ENCODE measurements at places on chromosomes 7 and 10.

GRCh38 chr7:1848013-1848640 lies 178.1 kb downstream of the ELFN1 start:
- no peak overlapping the region for H3K27ac ChIP-seq
- H3K36me3 ChIP-seq: no peaks in the 10 kb centered on the region
- peak; percentile 49 for DNase-seq
- no peak overlapping the region for H3K4me3 ChIP-seq

- H3K4me1 ChIP-seq: no peaks in the 10 kb centered on the region
- no peaks in the 10 kb centered on the region for H3K27me3 ChIP-seq
- no peaks in the 10 kb centered on the region for H3K36me3 ChIP-seq
- no peak overlapping the region for H3K27ac ChIP-seq
- DNase-seq: no peak
Measured at GRCh38 chr7:26694141-26694540, 170.2 kb downstream of the SKAP2 start.

DNA sequence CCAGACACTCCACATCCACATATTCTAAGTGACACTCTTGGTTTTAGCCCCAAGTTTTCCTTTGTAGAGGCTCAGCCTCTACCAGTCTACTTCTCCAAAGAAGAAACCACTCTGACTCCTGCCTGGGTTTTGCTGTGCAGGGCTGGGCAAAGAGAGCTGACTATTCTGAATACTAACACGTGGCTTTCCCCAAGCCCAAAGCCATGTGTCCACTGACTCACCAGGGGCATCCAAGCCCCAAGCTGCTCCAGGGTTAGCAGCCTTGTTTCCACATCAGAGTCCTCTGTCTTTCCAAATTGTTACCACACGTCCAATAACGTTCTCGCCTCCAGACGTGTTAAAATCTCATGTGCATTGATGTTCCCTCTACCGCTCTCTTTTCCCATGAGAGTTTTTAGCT lies 8.7 kb downstream of the GALNTL5 start:
- H3K36me3 ChIP-seq: no peaks in the 10 kb centered on the region
- no peaks in the 10 kb centered on the region for H3K27me3 ChIP-seq
- DNase-seq: no peak
- no peaks in the 10 kb centered on the region for H3K4me1 ChIP-seq

- H3K4me3 ChIP-seq: no peak overlapping the region
- DNase-seq: no peak
- H3K36me3 ChIP-seq: no peaks in the 10 kb centered on the region
- no peak overlapping the region for H3K27ac ChIP-seq
Measured at GRCh38 chr7:28487487-28487886, 75.2 kb downstream of the CREB5 start.

GRCh38 chr10:29438271-29438670 lies 149.4 kb downstream of the LYZL1 start:
- H3K27ac ChIP-seq: no peak overlapping the region
- no peaks in the 10 kb centered on the region for H3K36me3 ChIP-seq
- no peak for DNase-seq
- H3K27me3 ChIP-seq: no peaks in the 10 kb centered on the region
- H3K4me3 ChIP-seq: no peak overlapping the region

DNA sequence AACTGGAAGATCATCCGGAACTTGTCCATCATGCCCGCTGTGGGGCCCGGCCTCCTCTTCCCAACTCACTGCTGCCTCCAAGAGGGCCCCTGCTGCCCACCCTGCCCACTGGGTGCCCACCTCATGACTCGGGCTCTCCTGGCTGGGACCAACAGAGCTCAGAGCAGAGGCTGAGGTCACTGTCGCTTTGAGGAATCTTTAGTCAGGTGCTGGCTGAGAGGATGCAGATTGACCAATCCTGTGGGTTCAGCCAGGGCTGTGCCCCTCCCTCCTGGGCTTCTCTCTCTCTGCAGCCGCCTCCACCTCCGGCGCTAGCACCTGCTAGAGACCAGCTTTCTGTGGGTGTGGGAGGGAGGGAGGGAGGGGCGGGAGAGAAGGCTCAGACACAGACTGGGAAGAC lies at the start of gene CALHM1:
Gene CALHM1, minus strand, starts transcription at position 181 of the 400 bp plus-strand sequence. Its CDS starts 149 bp downstream, at position 32.
- H3K4me1 ChIP-seq: no peaks in the 10 kb centered on the region
- no peaks in the 10 kb centered on the region for H3K27me3 ChIP-seq
- no peaks in the 10 kb centered on the region for H3K36me3 ChIP-seq
- no peak for DNase-seq
- H3K27ac ChIP-seq: no peak within 1 kb of the TSS

- H3K4me1 ChIP-seq: no peaks in the 10 kb centered on the region
- no peaks in the 10 kb centered on the region for H3K36me3 ChIP-seq
- H3K27ac ChIP-seq: no peak overlapping the region
- no peak overlapping the region for H3K4me3 ChIP-seq
- DNase-seq: no peak
- H3K27me3 ChIP-seq: no peaks in the 10 kb centered on the region
Measured at GRCh38 chr7:3033136-3033535, 10.5 kb downstream of the CARD11 start.

DNA sequence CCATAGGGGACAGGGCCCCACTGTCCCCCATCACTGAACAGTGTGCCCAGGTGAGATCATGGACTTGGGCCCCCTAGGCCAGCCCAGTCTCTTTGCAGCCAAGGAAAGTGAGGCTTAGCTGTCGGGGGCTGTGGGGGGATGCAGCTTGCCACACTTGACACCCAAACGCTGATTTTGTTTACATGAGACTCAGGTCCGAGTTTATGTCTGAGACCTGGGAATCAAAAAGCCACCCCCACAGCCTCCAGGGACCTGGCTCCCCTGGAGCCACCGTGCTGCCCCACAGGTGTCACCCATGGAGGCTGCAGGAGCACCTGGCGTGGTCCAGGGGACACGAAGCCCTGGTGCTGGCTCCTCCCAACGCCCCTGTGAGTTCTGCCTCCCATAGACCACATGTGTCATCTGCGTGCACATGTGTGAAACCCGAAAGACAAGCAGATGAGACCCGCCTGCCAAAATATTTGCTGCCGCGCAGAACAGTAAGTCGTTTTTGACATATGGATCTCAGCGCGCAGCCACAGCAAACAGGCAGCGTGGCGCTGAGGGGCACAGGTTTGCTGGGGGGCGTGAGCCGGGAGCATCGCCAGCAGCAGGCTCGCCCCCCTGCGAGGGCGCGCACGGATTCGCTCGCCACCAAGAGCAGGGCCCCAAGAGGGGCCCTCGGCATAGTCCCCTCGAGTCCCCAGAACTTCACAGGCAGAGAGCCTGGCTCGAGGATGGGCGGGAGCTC lies 112.3 kb downstream of the LHPP start:
- H3K27me3 ChIP-seq: no peaks in the 10 kb centered on the region
- no peaks in the 10 kb centered on the region for H3K36me3 ChIP-seq
- H3K27ac ChIP-seq: no peak overlapping the region

DNA sequence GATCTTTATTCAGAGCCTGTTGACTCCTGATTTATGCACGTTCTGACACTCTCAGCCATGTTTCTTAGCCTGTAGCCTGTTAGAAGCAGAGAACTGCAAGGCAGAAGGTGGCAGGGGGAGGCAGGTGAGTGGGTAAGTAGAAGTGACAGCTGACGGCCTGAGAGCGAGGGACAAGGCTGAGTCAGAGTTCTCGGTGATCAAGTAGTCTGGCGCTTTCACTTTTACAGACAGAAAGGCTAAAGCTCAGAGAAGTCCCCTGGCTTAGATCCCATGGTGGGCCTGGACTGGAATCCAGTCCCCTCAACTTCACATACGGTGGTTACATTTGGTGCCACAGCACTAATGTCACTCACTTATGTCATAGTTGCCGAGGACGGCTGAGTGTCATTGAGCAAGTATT lies 139.0 kb downstream of the TACC2 start:
- H3K4me3 ChIP-seq: no peak overlapping the region
- no peaks in the 10 kb centered on the region for H3K4me1 ChIP-seq
- H3K36me3 ChIP-seq: no peaks in the 10 kb centered on the region
- DNase-seq: no peak
- no peak overlapping the region for H3K27ac ChIP-seq
- H3K27me3 ChIP-seq: no peaks in the 10 kb centered on the region

- no peaks in the 10 kb centered on the region for H3K27me3 ChIP-seq
- no peak overlapping the region for H3K4me3 ChIP-seq
- H3K4me1 ChIP-seq: no peaks in the 10 kb centered on the region
- no peak overlapping the region for H3K27ac ChIP-seq
- DNase-seq: no peak
- H3K36me3 ChIP-seq: no peaks in the 10 kb centered on the region
Measured at GRCh38 chr7:12637819-12638592, 49.4 kb upstream of the ARL4A start.

- H3K36me3 ChIP-seq: peaks cover 4% of the 10 kb centered on the region
- DNase-seq: no peak
- no peak overlapping the region for H3K27ac ChIP-seq
- no peaks in the 10 kb centered on the region for H3K4me1 ChIP-seq
- no peak overlapping the region for H3K4me3 ChIP-seq
Measured at GRCh38 chr10:77784856-77785255, 141.7 kb downstream of the DLG5 start.

DNA sequence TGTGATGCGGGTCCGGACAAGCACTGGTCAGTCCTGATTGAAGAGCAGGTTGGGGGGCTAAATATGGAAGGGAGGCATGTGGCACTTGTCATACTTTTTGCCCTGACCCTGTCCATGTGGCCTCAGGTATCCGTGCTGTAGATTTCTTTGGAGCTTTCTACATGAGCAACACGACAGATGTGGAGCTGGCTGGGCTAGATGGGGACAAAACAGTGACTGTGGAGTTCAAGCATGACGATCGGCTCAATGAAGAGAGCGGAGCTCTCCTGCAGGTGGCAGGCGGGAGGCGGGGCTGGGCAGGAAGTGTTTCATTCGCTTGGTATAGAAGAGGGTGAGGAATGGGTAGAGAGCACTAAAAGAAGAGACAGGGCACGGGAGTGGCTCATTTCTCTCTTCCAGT lies 13.0 kb upstream of the CHCHD1 start:
- H3K27me3 ChIP-seq: no peaks in the 10 kb centered on the region
- no peak overlapping the region for H3K4me3 ChIP-seq
- no peak overlapping the region for H3K27ac ChIP-seq
- no peak for DNase-seq
- peaks cover 74% of the 10 kb centered on the region for H3K36me3 ChIP-seq

- H3K27me3 ChIP-seq: no peaks in the 10 kb centered on the region
- no peaks in the 10 kb centered on the region for H3K36me3 ChIP-seq
- H3K4me1 ChIP-seq: peaks cover 6% of the 10 kb centered on the region
- DNase-seq: peak; percentile 91
Measured at GRCh38 chr7:90595801-90596670, at the start of gene CDK14. TSS of gene CDK14 (plus strand) at chr7:90596321. CDS start at chr7:90596628, 307 bp downstream.

DNA sequence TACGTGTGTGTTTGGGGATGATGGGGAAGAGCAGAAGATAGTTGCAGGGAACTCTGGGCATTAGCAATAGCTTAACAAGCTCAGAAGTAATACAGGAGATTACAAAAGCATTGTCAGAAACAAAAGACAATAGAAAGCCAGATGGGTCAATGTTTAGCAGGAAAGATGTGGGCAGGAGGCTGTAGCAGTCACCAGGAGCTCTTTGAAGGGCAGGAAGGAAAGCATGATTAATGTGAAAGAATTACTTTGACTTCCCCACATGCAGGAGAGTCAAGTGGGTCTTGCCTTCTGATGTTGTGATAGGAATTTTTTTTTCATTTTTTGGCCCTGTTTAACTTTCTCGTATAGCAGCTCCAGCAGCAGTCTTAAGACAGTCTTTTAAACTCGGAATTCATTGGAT lies 6.0 kb upstream of the SMNDC1 start:
- no peaks in the 10 kb centered on the region for H3K36me3 ChIP-seq
- no peaks in the 10 kb centered on the region for H3K27me3 ChIP-seq
- no peak overlapping the region for H3K4me3 ChIP-seq
- H3K27ac ChIP-seq: no peak overlapping the region
- peaks cover under 1% of the 10 kb centered on the region for H3K4me1 ChIP-seq
- DNase-seq: no peak

- no peaks in the 10 kb centered on the region for H3K27me3 ChIP-seq
- DNase-seq: no peak
- no peaks in the 10 kb centered on the region for H3K4me1 ChIP-seq
- no peak overlapping the region for H3K4me3 ChIP-seq
- H3K27ac ChIP-seq: no peak overlapping the region
Measured at GRCh38 chr7:71301167-71301566, 169.2 kb downstream of the GALNT17 start.
